HL-60 (cell line): ENCODE measurements at places on chromosomes 3 and 15.

DNA sequence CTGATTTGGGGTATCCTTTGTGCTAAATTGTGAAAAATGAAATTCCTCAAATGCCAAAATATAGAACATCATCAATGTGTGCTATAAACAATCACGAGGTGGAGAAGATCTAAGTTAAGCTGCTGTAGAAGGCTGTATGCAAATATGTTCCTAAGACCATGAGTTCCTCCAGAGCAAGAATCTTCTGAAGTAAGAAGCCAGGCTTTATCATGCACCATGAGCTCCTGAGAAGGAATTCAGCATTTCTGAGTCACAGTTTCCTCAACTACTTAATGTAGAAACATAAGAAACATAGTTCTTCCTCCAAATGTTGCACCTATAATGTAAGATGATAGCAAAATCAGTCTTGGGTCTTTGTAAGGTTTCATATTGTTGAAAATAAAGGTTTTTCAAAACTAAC is 241.7 kb upstream of the MDFIC2 start:
- no peak for DNase-seq

- peak; percentile 38 for DNase-seq
Measured at GRCh38 chr15:79028411-79028964, 62.1 kb downstream of the RASGRF1 start.

GRCh38 chr15:50613600-50613999 is 67.1 kb upstream of the USP50 start:
- no peak for DNase-seq

- no peak for DNase-seq
Measured at GRCh38 chr15:100167884-100168375, 173.8 kb downstream of the ADAMTS17 start.

DNA sequence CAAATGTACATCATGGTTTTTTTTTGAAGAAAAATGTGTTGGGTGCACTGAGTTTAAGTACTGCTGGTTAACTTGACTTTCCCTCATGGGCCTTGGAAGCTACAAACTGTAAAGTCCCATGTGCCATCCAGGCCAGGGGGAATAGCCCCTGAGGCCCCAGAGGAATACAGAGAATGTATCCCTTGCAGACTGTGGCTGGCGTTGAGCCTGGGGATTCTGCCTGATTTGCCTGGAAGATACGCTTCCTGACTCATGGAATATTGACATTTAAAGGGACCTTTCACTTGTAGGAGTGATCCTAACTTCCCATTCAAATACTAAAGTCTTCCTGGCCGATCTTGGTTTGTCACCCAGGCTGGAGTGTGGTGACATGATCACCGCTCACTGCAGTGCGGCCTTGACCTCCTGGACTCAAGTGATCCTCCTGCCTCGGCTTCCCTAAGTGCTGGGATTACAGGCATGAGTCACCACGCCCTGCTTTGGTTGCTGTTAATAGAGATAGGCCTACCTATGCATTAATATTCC is 42.0 kb downstream of the ADAMTSL3 start:
- no peak for DNase-seq

DNA sequence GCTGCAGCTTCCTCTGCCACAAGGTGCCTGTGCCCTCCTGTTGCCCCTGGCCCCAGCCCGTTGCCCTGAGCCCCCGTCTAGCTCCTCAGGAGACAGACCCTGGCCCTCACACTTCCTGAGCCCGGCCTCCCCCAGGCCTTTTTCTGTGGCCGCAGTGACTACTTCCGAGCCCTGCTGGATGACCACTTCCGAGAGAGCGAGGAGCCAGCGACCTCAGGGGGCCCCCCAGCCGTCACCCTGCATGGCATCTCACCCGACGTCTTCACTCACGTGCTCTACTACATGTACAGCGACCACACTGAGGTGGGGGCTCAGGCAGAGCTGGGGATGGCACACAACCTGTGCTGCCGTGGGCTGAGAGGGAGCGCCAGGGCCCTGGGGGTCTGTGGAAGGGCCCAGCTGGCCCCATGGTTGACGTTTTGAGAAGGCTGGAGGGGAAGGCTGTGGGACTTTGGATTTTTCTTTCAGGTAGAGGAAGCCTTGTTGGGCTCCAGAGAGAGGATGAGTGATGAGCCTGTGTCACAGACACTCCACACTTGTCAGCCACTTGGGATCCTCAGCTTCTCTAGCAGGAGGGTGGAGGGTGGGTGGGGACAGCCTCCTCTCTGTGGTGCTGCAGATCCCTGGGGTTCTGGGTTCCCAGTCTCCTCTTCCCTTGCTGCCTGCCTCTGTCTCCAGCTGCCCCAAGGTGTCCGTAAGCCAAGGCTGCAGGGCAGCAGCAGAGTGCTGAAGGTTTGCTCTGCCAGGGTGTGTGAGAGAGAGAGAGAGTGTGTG is 5.0 kb downstream of the ABTB1 start:
- DNase-seq = no peak

DNA sequence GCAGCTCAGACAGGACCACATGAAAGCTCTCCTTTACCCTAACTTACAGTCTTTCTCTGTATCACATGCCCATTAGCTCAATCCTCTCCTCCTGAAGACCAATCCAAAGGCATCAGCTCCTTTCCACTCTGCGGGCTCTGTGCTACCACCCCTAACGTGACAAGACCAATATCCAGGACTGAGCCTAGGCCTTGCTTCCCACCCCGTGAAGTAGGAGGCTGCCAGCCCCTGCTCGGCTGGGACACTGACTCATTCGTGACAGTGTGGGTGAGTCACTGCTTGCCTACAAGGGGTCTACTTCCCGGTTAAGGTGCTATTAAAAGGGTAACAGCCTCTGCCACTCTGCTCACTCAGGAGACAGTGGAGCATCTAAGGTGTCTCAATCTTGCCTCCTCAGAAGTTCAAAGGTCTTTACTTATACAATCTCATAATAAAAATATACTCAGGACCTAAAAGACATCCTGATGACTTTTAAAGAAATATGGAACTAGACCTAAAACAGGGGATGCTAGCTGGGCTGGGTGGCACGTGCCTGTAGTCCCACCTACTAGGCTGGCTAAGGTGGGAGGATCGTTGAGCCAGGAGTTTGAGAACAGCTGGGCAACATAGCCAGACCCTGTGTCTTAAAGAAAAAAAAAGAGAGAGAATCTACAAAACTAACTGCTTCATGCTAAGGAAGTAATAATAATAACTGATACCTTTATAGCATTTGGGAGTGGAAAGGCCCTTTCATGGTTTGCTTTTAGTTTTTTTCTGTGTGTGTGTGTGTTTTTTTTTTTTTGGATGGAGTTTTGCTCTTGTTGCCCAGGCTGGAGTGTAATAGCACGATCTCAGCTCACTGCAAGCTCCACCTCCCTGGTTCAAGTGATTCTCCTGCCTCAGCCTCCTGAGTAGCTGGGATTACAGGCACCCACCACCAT is 55.0 kb downstream of the TMEM44 start:
- DNase-seq = no peak

GRCh38 chr15:50250760-50251394 is 14.6 kb downstream of the HDC start:
- DNase-seq = no peak

GRCh38 chr15:48449734-48450133 is 118.5 kb downstream of the DUT start:
- DNase-seq = no peak

DNA sequence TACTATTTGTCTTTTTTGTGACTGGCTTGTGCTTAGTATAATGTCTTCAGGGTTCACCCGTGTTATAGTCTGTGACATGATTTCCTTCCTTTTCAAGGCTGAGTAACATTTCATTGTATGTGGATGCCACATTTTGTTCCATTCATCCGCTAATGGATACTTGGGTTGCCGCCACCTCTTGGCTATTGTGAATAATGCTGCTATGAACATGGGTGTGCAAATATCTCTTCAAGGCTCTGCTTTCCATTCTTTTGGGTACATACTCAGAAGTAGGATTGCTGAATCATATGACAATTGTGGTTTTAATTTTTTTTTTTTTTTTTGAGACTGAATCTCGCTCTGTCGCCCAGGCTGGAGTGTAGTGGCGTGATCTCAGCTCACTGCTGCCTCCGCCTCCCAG is 15.4 kb downstream of the CRTC3 start:
- no peak for DNase-seq
